Esophagus squamous epithelium (tissue), 5 donors: ENCODE measurements at places on chromosomes 1 and 21.

DNA sequence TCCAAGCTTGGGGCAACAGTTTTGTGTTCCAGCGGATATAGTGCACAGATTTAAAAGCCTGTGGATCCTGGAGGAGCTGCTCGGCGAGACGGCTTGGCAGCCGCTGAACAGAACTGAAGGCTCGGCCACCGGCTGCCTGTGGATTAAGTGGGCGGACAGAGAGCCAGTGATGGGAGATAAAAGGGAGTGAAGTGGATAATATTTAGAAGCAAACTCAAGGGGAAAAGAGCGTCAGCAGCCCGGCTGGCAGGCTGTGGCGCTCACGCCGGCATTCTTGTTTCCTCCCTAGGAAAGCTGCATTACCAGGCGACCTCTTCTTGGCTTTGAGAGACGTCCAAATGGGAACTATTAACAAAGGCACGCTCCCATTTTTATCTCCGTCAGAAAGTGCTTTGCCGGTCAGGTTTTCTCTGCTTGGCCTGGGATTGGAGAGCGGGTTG, 10.4 kb downstream of the TRABD2B start:
- DNase-seq: no peak

GRCh38 chr1:169368406-169368769, 393 bp downstream of the BLZF1 start:
- DNase-seq: no peak

DNA sequence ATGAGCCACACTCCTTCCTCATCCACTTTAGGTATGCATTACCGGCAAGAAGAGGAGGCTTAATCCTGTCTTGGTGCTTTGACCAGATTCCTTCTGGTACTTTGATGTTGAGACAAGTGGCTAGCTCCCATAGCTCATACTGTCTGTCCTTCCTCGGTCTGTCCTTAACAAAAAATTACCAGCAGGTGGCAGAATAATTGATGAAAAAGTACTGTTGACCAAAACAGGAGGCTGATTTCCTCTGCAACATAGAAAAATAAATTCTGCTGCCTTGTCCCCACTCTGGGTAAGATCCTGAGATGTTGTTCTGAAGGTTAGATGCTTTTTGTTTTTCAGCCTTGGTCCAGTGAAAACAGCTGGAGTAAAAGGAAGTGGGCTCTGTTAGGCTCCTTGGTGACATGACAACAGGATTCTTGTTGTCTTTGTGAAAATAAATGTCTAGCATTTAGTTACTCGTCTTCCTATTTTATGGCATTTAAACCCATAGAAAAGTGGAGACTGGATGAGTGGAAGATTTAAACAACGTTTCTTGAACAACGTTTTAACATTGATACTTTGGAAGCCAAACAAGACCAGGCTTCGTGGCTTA, 11.2 kb upstream of the HJV start:
- no peak for DNase-seq

DNA sequence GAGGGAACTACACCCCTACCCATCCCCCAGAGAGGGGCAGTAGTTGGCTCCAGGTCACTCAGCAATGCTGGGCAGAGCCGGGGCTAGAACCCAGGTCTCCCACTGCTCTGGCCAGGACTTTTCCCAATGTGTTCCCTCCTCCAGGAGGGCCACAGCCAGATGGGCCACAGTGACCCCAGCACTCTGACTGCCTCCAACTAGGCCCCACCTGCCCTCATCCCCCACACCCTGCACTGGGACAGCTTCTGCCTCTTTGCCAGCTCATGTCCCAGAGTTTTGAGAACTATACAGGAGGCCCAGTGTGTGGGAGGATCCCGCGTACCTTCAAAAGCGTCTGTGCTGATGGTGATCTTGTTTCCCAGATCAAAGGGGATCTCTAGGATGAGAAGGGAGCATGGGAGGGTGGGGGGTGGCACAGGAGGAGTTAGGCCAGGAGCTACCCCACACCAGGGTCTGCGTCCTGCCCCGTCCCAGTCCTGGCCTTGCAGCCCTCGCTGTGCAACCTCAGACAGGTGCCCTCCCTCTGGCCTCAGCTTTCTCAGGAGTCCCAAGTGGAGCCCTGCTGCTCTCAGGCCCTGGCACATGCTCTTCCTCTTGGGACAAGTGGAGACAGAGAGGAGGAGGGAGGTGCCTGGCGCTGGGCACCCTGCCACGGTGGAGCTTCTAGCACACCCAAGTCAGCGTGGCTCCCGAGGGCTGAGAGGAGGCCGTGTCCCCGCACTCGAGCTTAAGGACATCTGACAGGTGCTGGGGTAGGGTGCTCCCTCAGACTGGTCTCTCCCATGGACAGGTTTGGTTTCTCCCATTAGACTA, 22.0 kb downstream of the MYOM3 start:
- DNase-seq: no peak

DNA sequence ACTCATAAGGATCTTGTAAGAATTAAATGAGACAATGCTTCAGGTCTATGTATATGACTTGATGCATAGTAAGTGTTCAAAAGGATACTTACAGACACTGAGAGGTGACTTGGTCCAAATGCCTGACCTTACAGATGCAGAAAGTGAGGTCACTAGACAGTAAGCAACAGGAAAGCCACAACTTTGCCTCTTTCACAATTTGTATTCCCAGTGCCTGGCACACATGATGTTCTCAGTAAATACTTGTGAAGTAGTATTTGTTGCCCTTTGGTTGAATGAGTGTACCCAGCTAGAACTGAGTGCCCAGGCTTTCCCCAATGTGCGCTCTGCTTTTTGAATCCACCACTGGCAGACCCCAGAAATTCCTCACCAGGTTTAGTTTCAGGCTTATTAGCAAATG, 105.1 kb downstream of the BEND5 start:
- DNase-seq: no peak

DNA sequence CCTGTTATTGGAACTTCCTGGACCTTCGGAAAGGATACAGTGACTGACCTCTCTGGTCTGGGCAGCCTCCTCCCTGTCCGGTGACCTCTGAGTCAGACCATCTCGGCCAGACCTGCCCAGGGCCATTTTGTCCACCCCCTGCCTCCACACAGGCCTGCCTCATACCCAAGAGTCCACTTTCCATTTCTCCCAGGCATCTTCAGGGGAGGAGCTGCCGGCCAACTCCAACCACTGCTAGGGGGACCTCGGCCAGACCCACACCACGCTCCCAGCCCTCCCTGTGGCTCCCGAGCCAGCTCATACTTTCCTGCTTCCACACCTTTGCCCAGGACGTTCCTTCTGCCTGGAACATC, 29.5 kb upstream of the RUNX3 start:
- DNase-seq: no peak

DNA sequence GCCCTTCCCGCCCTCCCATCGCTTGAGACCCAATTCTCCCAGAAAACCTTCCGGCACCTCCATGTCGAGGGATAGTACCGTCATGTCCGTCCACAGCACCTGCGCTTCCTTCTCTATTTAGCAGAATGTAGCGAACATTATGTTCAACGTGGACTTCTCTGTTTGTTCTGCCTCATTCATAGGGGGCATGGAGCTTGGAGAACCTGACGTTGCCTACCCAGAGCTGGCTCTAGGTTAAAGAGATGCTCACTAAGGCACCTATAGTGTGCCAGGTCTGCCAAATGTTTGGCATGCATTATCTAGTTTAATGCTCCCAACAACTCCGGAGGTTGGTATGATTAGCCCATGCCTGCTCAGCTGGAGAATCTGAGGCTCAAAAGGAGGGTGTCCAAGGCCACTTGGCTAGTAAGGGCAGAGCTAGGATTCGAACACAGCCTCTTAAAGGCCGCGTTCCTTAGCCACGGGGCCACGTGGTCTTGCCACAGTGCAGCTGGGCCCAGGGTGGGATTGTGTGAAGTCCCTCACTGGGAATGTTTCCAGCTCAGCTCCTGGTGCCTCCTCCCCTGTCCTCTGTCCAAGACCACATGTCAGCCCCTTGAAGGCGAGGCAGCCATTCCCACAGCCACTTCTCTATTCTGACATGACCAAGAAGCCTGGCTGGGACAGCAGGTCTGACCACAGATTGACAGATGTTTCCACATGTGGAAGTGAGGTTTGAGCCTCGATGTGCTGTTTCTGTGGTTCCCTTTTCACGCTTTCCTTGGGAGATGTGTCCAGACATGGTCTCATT, 57.8 kb downstream of the RUNX3 start:
- DNase-seq: no peak

GRCh38 chr1:220775240-220775853, 11.4 kb upstream of the MTARC1 start:
- DNase-seq: no peak

DNA sequence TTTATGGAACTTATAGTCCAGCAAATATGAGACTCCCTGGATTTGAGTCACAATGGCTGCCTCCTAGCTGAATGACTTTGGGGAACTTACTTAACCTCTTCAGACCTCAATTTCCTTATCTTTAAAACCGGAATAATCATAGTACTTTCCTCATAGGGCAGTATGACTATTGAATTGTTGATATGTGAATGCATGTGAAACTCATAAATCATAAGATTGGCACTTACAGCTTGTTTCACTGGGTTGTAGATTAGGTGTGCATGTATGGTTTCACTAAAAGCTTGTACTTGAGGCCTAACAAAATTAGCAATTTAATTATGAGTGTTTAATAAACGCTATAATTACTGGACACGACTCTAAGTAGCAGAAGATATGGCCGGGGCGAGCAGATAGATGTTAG, 72.5 kb downstream of the ST6GALNAC5 start:
- no peak for DNase-seq

- DNase-seq: no peak
Measured at GRCh38 chr1:240027059-240027462, 64.6 kb upstream of the FMN2 start.

GRCh38 chr1:232238009-232238408, 391.9 kb downstream of the SIPA1L2 start:
- DNase-seq: no peak

- no peak for DNase-seq
Measured at GRCh38 chr1:210373628-210373877, 44.9 kb downstream of the HHAT start.

GRCh38 chr1:4131734-4132133, 231.7 kb upstream of the C1orf174 start:
- DNase-seq: no peak

DNA sequence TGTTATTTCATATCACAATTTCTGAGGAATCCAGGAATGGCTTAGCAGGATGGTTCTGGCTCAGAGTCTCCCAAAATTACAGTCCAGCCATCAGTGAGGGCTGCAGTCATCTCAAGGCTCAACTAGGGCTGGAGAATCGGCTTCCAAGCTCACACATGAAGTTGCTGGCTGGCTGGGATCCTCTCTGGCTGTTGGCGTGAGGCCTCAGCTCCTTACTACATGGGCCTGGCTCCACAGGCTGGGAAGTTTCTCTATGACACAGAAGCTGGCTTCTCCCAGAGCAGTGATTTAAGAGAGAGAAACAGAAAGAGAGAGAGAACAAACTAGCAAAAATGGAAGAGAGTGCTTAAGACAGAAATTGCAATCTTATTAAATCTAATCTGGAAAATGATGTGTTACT, 38.8 kb upstream of the RGS8 start:
- DNase-seq: no peak

DNA sequence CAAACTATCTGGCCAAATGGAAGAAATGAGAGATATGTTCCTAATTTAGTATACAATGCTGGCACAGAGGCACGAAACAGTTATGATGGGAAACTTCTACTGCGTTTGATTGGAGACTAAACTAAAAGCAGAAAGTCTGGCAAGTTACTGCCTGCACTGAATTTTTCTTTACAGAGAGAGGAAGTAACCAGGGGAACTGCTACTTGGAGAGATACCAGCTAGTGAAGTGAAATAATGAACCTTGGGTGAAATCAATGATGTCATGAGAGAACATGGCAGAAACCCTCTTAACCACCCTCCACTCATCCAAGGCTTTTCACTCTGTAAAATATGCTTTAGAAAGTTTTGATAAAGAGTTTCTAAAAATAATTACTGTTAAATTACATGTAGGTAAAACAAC, 29.3 kb downstream of the NIBAN1 start:
- DNase-seq: no peak

- no peak for DNase-seq
Measured at GRCh38 chr1:204202481-204202880, 6.2 kb upstream of the KISS1 start.

DNA sequence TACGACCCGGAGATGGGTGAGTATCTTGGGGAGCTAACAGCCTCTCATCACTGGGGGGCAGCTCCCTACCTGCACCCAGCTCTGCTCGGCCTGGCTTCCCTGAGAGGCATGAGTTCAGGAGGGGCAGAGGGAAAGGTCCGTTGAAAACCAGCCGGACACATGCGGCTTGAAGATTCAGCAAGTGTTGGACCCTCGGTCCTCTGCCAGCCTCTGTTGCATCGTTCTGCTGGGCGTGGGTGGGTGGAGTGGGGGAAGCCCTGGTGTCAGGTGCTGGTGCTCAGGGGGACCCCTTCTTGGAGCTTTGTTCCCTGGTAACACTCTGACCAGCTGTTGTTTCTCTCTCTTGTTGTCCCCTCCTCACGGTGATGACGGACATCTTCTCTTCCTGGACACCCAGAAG, 20.9 kb downstream of the PSEN2 start:
- DNase-seq: no peak

GRCh38 chr1:241608379-241609033, 31.7 kb downstream of the CHML start:
- no peak for DNase-seq

- no peak for DNase-seq
Measured at GRCh38 chr1:246659594-246660140, 64.5 kb upstream of the SCCPDH start.

DNA sequence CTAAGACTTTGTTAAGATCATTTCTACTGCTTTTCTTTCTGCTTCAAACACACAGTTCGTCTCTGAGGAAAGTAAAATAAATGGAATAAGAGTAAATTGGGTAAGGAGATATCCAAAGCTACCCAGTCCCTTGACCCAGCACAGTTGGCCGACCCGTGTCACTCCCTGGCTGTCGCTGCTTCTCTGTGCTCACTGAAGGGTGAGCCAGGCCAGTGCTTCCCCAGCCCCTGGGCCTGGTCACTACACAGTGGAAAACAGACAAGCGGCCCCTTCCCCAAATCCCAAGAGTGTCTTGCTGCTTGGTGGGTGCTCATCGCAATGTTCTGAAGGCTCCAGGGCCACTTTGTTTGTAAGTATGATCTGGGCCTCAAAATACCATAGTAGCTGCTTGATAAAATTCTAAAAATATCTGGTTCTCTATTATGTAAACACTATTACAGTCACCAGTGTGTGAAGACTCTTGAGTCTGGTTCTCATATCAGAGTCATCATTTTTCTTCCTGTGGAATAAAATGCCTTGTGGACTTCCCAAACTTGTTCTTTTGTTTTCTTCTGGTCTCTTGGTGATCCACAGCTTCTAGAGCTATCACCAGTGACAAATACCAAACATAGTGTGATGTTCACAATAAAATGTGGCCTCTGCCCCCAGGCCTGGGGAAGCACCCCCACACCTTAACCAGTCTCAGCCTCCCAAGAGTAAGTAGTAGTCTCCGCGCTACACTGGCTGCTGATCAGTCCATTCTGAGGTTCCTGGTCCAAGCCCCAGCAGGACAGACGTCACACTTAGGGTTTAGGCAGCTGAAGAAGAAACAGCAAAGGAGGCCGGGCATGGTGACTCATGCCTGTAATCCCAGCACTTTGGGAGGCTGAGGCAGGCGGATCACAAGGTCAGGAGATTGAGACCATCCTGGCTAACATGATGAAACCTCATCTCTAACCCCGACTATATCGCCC, 106.2 kb downstream of the DHRS3 start:
- DNase-seq: no peak

- no peak for DNase-seq
Measured at GRCh38 chr21:25273959-25274358, 333.3 kb downstream of the MRPL39 start.
